ENCODE measurements at places on chromosomes 7 and 10. TPM values are rescaled to one million over a fixed set of nuclear protein-coding genes. Genes with fewer than 3 reads are reported as not detected.

The AKR1D1 gene
- total RNA-seq = not detected

The CPA1 gene
- not detected for total RNA-seq

The CACNA2D1 gene
- 0.10 TPM for total RNA-seq

The DDC gene
- not detected for total RNA-seq

The NME8 gene
- 1.7 TPM for total RNA-seq

The LCOR gene
- 87.7 TPM for total RNA-seq

The ASCC1 gene
- 14.2 TPM for total RNA-seq

The NEUROD6 gene
- total RNA-seq = not detected

The EMX2 gene
- total RNA-seq = 0.10 TPM

The C10orf95 gene
- 0.10 TPM for total RNA-seq

The ZNF503 gene
- 4.7 TPM for total RNA-seq

The TRIM74 gene
- 0.21 TPM for total RNA-seq

The MMP21 gene
- 0.21 TPM for total RNA-seq

All from mononuclear cell (primary cell).